Dermis blood vessel endothelial cell (primary cell): ENCODE measurements at places on chromosomes 4 and X. TPM values are rescaled to one million over a fixed set of nuclear protein-coding genes. Genes with fewer than 3 reads are reported as not detected.

DNA sequence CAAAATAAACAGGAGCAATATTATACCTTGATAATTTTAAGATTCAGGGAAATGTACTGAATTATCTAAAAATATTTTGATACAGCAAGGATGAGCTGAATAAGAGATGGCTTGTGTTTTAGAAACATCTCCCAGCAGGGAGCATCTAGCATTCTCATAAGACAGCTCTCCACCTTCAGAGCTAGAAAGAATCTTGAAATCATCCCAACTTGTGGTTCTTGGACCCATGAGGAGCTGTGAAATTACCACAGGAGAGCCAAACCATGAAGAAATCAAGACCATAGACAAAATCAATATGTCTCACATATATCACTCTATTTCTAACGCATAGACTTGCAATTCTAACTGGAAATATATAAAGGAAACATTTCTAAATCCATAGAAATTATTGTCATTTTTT is 210.6 kb upstream of the DKK2 start:
- no peak for DNase-seq

GRCh38 chr4:31230594-31230993 is 510.4 kb downstream of the PCDH7 start:
- no peak for DNase-seq

- DNase-seq: no peak
These were observed 20.8 kb downstream of the SPON2 start for GRCh38 chr4:1151541-1151940.

- no peak for DNase-seq
These were observed 211.5 kb downstream of the DHX15 start for GRCh38 chr4:24372881-24373280.

Gene MBTPS2
- total RNA-seq: 5.1 and 13.1 TPM in 2 replicates

Gene VCX
- total RNA-seq: not detected in 2 replicates

- no peak for DNase-seq
These were observed 1165.7 kb upstream of the IGFBP7 start for GRCh38 chr4:58275856-58276255.

Gene TRPC5OS
- total RNA-seq: not detected in 2 replicates

DNA sequence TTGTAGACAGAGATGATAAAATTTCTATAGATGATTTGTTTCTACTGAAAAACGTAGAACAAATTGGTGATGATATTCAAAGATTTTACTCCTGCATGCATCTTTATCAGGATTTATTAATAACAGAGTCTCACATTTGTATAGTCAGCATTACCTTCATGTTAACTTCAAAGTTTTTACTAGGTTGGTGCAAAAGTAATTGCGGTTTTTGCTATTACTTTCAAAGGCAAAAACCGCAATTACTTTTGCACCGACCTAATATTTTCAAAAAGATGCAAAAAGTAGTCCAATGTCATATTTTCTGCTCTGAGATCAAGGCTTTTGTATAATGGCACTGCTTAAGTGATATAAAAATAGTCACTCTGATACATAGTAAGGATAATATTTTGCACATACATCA is 536.4 kb upstream of the ADGRL3 start:
- no peak for DNase-seq

- DNase-seq: no peak
These were observed 111.3 kb upstream of the ELOVL6 start for GRCh38 chr4:110309675-110310074.

Gene L1CAM
- total RNA-seq: 1.1 and 2.4 TPM in 2 replicates

DNA sequence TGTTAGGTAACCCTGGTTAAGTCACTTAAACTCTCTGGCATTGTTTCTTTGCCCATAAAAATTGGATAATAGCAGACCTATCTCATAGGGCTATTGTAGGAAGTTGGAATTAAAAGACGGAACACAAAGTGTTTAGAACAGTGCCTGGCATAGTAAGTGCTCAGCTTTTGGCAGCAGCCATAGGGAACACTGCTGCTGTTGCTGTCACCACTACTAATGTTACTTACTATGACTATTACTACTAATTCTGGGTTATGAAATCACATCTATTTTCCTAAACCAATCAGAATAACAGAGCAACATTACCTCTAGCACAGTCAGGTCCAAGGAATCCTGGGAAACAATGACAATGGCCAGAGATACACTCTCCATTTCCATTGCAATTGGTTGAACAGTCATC is 300.0 kb downstream of the SH2D1A start:
- no peak for DNase-seq

Gene TLR3
- 2.4 and 7.1 TPM in 2 replicates for total RNA-seq

GRCh38 chrX:13433298-13433605 is 113.4 kb upstream of the ATXN3L start:
- peak; percentile 29 for DNase-seq

GRCh38 chr4:115323106-115323707 is 209.8 kb upstream of the NDST4 start:
- DNase-seq: no peak

- DNase-seq: no peak
These were observed 66.3 kb downstream of the SRPX start for GRCh38 chrX:38154340-38154739.

Gene GPAT3
- total RNA-seq: 14.8 and 20.6 TPM in 2 replicates

DNA sequence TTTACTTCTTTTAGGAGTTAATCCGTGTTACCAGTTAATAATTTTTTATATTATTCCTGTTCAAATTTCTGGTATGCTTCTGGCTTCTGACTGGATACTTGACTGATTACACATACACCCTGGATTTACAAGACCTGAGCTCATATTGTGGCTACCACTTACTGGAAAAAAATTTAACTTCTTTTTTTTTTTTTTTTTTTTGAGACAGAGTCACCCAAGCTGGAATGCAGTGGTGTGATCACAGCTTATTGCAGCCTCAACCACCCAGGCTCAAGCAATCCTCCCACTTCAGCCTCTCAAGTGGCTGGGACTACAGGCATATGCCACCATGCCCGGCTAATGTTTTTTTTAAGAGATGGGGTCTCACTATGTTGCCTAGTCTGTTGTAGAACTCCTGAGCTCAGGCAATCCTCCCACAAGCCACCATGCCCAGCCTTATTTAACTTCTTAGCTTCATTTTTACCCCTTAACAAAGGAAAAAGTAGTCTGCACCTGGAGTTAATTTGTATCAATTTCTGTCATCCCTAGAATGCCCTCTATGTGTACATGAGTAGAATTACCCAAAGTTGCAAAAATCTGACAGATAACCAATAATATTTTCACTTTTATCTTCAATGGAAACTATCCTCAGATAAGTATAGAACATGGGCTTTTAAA is 50.3 kb downstream of the TMEM165 start:
- no peak for DNase-seq

Gene DEFB131A
- total RNA-seq: not detected in 2 replicates

- DNase-seq: peak; percentile 69
These were observed 882 bp downstream of the MRFAP1 start for GRCh38 chr4:6641164-6641970.

Gene TLR1
- total RNA-seq: 3.1 and 6.9 TPM in 2 replicates

DNA sequence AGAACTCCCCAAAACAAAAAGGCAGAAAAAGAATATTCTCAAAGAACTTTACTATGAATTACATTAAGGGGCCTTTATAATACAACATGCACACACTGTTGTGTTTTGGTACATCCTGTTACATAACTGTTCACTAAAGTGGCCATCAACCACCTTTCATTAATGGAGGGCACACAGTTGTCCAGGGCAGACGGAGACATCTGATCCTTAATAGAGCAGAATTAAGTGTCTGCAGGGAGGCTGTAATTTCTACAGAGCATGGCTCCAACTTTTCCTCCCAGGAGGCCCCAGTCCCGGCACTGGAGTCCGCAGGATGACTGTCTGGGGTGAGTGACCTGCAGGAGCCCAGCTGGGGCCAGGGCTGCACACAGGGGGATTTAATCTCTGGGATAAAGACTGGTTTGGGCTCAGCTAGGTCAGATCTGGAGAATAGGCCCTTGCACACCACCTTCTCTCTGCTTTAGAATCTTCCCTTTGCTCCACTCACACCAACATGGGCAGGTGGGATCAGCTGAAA is 233.4 kb downstream of the MAML3 start:
- no peak for DNase-seq

Gene MAOB
- 0.23 TPM in 1 of 2 replicates, not detected in the other for total RNA-seq

GRCh38 chr4:151173871-151174270 is 74.4 kb downstream of the RPS3A start:
- DNase-seq: no peak

DNA sequence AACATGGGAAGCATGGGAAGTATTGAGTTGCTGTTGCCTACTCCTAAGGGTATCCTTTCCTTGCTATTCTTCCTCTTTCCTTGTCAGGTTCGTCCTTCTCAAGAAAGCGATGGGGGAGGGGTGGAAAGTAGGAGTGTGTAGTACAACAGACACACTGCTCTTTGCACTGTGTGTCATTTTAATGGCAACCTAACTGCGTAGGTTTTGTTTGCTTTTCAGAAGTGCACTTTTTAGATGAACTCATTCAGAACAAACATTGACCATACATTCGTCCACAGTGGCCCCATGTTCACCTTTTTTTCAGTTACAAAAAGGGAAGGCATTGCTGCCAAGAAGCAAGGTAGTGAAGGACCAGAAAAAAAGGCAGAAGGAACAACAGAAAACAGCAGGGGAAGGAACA is 10.2 kb upstream of the YIPF6 start:
- DNase-seq: no peak

DNA sequence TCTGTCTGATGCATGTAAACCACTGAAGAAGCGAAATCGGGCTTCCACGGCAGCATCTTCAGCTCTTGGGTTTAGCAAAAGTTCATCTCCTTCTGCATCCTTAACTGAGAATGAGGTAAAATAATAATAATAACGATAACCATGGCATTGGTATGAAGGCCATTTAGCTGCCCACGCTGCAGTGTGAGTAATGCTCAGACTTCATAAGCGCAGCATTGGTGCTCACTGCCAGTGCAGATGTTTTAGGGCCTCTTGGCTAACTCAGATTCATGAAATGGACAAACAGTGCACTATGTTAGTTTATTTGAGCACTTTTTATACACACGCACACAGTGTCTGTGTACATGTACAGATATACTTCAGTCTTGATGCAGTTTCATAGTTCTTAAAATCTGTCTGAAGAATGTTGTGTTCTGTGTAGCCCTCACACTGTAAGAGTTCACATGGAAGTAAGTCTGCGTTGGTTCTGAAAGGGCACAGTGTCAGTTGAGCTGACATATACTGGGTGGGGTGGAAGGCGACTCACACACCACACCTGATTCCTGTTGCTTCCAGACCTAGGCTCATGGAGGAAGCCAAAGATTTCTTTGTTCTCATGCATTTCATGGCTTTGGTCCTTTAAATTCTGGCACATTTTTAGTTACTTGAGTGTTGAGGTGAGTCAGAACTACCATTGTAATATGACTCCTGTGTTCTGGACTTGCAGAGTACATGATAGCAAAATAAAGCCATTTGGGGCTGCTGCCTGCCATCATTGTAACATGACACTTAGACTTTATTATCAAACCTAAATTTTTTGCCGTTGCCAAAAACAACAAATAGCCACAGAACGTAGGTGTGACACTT is 68.7 kb downstream of the NSD2 start:
- peak; percentile 81 for DNase-seq

GRCh38 chrX:39630344-39630743 is 467.4 kb downstream of the BCOR start:
- no peak for DNase-seq

DNA sequence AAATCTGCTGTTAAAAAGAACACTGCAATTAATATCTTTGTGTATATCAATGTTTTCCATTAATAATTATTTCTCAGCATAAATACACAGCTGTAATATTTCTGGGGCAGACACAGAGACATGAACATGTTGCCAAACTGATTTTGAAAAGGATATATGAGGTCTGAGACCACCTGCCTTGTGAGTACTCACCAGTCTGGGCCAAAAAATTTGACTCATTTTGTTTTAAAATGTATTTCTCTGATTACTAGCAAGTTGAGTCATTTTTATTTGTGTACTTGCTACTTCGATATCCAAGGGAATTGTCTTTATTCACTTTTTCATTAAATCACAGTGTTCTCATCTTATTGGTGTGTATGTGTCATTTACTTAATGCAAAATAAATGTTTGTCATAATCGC is 8.5 kb upstream of the RAI2 start:
- no peak for DNase-seq

DNA sequence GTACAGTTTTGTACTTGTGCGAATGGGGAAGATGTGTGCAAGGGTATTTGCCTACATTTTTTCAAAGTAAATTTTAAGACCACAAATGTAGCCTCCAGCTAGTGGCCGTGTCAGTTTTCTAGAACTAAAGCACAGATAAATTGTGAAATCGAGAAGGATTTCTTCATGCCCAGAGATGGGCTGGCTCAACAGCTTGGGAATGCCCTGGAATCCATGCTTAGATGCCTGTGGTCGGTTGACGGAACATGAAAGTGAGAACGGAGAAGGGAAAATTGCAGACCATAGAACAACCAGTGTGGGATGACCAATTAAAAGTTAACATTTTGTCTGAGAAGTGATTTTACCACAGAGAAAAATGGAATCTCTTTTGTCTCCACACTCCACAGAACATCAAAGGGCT is 73.2 kb upstream of the VCX2 start:
- no peak for DNase-seq

Gene HMX1
- not detected in 2 replicates for total RNA-seq

Gene PSAPL1
- not detected in 2 replicates for total RNA-seq

GRCh38 chrX:13201605-13202219 is 118.1 kb downstream of the ATXN3L start:
- no peak for DNase-seq

DNA sequence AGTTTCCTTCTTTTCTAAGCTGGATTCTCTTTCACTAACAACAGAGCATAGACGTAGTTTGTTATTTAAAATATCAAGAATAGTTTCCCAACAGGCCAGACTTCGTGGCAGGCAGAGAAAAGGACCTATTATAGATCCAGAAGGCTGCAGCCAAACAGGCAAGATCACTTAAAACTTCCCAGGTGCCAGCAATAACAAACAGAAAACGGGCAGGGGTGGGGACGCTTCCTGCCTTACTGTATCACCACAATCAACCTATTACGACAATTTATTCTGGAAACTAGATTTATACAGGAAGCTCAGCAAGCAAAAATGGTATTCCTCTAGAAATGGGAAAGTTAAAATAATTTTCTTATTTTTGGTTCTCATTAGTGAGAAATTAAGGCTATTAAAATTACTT is 22.1 kb downstream of the RWDD4 start:
- peak; percentile 35 for DNase-seq

DNA sequence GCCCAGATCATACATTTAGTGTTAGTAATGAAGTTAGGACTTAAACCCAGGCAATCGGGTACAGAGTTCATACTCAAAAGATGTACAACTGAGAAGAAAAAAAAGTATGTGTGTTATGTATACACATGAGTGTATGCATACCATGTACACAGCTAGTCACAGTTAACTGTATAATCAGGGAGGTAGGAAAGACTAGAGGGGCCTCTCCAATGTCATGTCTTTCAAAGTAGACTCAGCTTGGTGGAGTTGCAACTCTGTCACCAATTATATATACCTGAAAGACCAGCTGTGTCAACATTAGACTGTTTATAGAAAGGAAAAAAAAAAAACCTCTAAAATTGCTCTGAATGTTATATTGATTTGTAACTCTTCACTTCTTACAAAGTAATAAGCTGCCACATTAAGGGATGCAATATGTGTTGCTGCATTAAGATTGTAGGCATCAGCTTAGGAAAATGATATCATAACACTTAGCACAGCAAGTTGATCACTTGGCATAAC is 167.5 kb downstream of the DCTD start:
- DNase-seq: peak; percentile 26

GRCh38 chr4:55183926-55184599 is 58.7 kb upstream of the KDR start:
- DNase-seq: peak; percentile 96
